ENCODE measurements at places on chromosomes 7 and 10.

- DNase-seq: no peak
Observed at GRCh38 chr10:43074827-43075611, 1.9 kb upstream of the RET start.

DNA sequence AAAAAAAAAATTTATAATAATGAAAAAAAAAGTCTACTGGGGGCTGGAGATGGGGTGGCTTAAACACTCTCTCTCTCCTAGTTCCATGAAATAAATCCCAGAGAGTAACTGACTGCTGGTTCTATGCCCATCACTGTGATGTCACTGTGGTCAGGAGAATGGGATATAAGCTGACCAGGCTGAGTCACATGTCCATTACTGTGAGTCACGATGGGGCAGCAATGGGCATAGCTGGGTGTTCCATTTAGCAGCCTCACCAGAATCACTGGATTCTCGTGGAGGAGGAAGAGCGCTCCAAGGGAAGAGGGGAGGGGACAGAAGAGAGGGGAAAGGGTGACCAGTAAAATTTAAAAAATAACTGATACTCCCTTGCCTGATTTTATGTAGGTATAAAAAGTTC is 37.1 kb downstream of the MASTL start:
- DNase-seq: no peak

GRCh38 chr7:89123871-89124270 is 328.3 kb upstream of the TEX47 start:
- DNase-seq: no peak

DNA sequence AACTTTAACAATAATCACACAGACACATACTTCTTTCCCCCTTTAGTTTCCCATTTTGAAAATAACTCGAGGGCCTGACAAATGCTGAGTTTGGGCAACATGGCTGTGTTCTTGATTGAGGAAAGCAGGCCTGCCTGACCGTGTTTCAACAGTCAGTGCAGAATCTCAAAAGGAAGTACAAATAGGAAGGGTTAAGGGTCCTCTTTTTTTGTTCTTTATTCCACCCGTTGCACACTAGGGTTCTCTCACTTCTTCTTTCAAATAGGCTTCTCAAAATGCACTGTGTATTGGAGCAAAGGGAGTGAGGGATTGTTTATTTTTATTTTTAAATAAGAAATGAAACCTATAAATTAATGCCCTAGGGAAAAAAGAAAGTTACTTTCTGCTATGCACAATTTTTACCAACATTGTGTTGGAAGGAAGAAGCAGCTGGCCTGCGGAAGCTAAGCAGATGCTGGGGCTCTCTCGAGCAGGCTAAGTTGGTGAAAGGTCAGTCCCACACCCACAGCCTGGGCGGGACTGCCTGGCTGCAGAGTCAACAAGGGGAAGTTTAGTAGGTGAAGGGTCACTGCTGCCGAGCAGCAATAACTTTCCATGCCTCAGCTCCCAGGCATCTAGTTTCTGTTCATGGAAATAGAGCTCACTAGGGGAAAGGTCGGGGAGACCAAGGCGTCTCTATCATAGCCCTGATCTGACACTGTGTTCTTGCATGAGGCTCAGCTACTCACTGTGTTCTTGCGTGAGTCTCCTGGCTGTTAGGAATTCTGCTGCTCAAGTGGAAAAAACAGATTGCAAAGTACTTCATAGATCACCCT is 12.2 kb upstream of the PDK4 start:
- DNase-seq: peak; percentile 66

DNA sequence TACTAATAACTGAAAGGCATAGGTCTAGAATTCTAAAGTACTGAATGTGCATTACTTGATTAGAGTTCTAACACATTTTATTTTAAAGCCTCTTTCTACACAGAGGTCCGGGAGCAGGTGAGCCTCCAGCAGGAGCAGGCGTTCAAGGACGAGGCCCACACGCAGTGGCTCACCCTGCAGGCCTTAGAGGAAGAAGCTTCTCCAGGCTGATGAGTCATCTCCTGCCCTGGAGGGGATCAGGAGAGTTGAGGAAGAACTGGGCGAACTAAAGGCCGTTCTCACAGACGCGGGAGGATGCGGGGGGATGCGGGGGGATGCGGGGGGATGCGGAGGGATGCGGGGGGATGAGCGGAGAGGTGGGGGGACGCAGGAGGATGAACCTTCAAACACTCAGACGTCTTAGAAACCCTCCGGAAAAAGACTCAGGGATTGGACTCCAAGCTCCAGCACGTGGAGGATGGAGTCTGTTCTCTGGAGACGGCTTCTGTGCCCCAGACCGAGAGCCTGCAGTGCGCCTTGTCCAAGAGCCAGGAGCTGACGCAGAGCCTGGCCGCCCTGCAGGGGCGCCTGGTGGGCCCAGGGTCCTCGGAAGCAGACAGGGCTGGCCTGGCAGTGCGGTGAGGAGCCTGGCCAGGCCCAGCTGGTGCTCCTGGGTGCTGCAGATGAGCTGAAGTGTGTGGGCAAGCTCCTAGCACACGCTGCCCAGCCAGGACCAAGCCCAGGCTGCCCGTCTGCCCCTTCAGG is 433.7 kb upstream of the TPK1 start:
- DNase-seq: no peak

Measured in NCI-H146 (cell line).